ENCODE measurements at places on chromosomes 5 and 9. TPM values are rescaled to one million over a fixed set of nuclear protein-coding genes. Genes with fewer than 3 reads are reported as not detected.

- DNase-seq, result no peak
These were observed 1925.3 kb upstream of the ACO1 start for GRCh38 chr9:30459156-30459555.

GRCh38 chr5:177405805-177406204 lies 3.6 kb downstream of the F12 start:
- DNase-seq, result no peak

Gene MARCHF3
- total RNA-seq, result 1.7 TPM

Gene NUTM2G
- not detected for total RNA-seq

DNA sequence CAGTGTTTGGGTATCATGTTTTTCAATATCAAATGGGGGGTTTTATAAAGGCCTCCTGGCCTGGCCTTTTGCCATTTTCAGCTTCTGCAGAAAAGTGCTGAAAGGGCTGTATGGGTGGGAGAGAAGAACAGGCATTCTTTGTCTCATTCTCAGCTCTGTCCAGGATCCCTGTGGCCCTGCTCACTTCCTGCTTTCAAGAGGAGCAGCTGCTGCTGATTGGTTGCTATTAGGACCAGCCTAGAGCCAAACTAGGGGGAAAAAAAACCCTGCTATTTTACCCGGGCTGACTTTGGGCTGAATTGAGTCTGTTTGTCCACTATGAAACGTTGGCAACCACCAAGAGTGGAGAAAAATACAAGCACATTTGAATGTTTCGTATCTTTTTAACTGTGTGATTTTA lies 117.1 kb downstream of the CMYA5 start:
- peak; percentile 31 for DNase-seq

DNA sequence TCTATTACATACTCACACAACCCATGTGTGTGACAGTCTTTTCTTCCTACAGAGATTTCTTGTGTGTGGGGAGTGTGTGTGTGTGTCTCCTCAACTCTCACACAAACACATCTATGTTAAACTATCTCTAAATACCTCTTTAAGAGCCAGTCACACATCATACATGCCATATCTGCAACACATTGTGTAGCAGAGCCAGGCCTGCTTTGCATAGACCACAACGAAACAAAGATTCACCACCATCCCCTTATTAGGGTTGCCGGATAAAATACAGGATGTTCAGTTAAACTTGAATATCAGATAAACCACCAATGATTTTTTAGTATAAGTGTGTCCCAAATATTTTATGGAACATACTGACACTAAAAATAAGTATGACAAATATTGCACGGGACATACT lies 2.3 kb downstream of the FAM170A start:
- DNase-seq, result no peak

Gene PRUNE2
- total RNA-seq, result 600 TPM

Gene IL5
- total RNA-seq, result not detected

DNA sequence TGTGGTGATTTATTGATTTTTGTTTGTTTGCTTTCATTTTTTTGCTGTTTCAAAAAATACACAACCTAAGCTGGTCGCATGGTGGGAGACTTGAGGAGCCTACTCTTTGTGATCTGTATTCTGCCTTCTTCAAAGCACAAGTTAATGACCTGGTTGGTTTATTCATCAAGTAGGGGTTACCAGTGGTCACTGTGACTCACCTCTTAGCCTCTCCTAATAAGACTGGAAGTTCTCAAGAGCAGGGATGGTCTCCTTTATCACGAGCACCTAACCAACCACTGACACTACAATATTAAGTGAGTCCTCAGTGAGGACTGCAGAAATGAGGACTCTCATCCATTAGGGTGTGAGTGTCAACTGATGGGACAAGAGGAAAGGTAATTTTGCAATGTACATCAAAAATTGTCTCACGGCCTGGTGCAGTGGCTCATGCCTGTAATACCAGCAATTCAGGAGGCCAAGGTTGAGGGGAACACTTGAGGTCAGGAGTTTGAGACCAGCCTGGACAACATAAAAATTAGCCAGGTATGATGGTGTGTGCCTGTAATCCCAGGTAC lies 13.6 kb upstream of the MTMR12 start:
- DNase-seq, result no peak

GRCh38 chr5:36373527-36374086 lies 71.9 kb upstream of the RANBP3L start:
- DNase-seq, result peak; percentile 94

Gene SPATA31A3
- total RNA-seq, result not detected

GRCh38 chr9:16899606-16900005 lies 29.1 kb upstream of the BNC2 start:
- DNase-seq, result no peak

GRCh38 chr5:914612-915011 lies 21.9 kb downstream of the TRIP13 start:
- DNase-seq, result no peak

Gene DMRT2
- 0.33 TPM for total RNA-seq

GRCh38 chr9:93108291-93109041 lies 12.4 kb downstream of the CARD19 start:
- no peak for DNase-seq

- DNase-seq, result peak; percentile 19
These were observed 284.7 kb downstream of the GABRB2 start for GRCh38 chr5:161261668-161262323.

Data from esophagus muscularis mucosa (tissue), 4 donors.